HepG2 (cell line): ENCODE measurements at places on chromosomes 7 and 10. TPM values are rescaled to one million over a fixed set of nuclear protein-coding genes. Genes with fewer than 3 reads are reported as not detected.

Gene HTRA1
- polyA plus RNA-seq = 0.11 and 0.18 TPM in 2 replicates

Gene HPS1
- 24.6 and 33.7 TPM in 2 replicates for polyA plus RNA-seq

DNA sequence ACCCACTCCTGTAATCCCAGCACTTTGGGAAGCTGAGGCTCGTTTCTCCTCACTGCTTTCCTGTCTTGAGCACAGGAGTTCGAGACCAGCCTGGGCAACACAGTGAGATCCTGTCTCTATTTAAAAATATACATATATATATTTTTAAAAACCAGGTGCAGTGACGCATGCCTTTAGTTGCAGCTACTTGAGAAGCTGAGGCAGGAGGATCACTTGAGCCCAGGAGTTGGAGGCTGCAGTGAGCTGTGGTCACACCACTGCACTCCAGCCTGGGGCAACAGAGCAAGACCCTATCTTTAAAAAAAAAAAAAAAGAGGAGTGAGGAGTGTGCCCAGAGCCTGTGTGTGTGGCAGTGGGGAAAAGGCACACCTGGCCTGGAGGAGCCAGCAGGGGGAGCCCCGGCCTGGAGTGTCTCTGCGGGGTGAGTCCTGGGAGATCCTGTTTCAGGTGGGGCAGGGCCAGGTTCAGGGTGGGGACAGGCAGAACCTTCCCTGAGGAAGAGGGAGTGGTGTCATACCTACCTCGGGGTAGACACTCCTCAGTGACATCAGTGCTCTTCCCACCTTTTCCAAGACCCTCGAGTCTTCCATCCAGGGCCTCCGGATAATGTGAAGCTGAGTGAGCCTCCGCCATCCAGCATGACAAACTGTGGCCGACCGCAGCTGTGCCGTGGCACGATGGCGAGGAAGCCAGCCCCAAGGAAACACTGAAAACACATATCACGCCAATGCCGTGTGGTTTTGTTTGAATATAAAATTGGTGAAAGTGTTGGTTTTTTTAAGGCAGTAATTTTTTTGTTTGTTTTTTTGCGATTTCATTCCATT is 9.0 kb upstream of the ARPC1B start:
- DNase-seq = peak; percentile 22

GRCh38 chr7:23183279-23184012 is 1.6 kb downstream of the NUP42 start:
- no peak for DNase-seq

GRCh38 chr10:71888623-71889387 is 37.8 kb upstream of the PSAP start:
- no peak for DNase-seq
